ENCODE measurements at places on chromosomes 2 and 18.

DNA sequence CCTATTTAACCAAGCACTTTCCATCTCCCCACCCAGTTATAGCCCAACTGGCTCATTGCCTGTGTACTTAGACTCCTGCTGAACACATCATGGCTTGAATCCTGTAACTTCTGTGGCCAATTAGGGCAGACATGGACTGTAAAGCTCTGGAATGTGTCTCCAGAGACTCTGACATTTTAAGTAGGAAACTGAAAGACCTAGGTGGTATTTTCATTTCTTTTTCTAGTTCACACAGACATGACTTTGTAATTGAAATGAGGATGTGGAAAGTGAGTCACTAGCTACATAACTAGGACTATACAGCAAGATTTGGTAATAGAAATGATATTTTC lies 12.2 kb downstream of the DOK1 start:
- no peak for DNase-seq

DNA sequence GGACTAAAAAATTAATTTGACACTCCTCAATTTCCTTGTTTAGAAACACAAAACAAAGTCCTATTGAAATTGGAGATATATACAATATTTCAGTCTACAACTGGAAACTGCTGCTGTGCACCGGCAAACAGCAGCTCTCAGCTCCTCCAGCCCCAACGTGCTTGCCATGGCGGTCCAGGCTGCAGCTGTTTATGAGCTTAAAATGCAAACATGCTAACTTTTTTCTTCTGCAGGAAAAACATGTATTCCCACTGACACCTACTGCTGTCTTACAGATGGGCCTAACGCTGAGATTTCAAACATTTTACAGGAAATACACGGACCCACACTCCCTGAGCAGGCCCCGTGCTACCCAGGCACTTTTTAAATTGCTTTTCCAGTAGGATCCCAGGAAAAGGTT lies 195.5 kb downstream of the BCL11A start:
- DNase-seq = no peak

- DNase-seq = peak; percentile 24
Measured at GRCh38 chr2:26807788-26808460, 22.1 kb downstream of the CENPA start.

- no peak for DNase-seq
Measured at GRCh38 chr2:9508931-9509330, 34.6 kb downstream of the IAH1 start.

DNA sequence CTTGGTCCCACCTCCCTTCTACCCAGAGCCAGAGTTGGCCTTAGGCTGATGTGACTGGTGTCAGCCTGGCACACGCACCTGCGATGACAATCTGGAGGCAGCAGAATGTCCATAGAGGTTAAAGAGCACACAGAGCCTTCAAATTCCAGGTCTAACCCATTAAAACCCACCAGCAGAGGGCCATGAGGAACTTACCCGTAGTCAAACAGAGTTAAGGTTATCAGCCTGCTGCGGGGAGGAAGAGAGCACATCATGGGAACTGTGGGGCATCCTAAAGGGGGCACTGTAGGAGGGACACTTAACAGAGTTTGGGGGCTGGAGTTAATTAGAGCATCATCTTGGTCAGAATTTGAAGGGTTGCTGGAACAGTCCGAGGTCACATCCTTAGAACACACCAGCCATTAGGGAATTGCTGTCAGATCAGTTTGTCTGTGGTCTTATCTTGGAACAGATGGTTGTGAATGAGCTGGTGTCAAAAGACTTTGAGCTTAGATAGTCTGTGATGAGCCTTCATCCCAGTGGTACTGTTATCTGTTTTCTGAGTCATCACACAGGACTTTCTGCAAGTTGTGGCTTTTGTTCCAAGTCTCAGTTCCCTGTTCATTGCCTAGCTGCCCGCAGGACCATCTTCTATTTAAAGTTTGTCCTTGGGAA lies 248.6 kb downstream of the LOXHD1 start:
- no peak for DNase-seq
